ENCODE measurements at places on chromosomes 5 and 9. TPM values are rescaled to one million over a fixed set of nuclear protein-coding genes. Genes with fewer than 3 reads are reported as not detected.

DNA sequence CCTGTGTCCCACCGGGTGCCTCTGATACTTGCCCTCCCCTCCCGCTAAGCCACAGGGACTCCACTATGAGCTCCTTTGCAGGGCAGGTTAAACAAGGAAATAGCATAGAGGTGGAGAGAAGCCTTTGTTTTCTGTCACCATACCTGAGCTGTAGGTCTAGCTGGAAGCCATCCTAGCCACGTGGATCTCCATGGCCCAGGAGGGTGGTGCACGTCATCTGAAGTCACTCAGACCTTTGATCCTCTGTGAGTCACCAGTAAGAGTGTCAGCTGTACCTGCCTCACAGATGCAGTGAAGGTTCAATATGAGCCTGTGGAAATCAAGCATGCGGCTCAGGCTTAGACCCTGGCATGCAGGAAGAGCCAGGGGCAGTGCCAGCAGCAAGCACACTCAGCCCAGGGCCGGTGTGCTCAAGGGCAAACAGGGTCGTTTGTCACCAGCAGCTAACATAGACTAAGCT lies 55.1 kb downstream of the ASS1 start:
- DNase-seq = no peak

GRCh38 chr9:137969008-137969407 lies 91.4 kb downstream of the CACNA1B start:
- DNase-seq = no peak

DNA sequence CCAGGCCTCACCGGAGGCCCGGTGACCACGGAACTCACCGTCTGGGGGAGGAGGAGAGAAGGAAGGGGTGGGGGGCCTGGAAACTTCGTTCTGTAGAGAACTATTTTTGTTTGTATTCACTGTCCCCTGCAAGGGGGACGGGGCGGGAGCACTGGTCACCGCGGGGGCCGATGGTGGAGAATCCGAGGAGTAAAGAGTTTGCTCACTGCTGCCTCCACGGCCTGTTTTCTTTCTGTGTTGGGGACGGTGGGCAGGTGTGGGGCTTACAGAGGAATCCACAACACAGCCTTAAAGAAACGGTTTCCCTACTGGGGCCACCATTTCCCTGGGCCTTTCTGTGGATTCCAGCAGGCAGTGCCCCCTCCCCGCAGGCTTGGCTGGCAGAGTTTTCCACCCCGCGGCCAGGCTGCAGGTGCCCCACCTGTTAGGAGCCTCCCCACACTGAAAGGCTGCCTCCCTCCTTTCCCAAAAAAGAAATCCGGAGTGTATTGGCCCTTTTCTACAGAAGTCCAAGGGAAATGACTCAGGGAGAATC lies 80.8 kb downstream of the NTNG2 start:
- no peak for DNase-seq

DNA sequence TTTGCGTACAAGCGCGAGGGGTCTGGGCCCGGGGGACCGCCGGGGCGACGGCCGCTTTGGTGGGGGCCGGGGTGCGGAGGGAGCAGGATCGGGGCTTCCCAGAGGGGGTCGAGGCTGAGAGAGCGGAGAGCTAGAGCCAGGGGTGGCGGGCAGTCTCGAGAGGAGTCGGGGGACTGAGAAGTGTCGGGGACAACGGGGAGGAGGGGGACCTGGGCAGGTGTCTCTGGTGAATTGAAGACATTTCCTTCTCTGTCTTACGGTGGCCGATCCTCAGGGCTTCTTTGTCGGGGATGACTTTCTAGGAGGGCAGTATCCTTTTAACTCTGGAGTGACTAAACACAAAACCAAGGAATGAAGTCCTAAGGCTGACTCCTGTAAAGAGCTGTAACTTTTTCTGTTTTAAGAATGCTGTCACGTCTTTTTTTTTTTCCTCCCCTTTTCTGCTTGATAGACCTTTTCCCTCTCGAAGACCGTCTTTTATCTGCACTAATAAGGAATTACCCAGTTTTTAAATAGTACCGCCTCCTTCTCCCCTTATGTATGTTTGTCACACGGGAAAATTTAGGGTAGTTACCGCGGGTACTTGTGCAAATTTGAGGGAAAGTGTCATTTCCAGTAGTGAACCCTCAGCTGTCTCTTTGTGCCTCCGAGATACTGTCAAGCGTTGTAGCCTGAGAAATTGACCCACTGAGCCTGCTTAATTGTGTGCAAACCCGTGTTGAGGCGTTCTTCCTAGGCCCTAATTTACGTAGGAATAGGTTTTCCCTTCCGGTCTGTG lies 822 bp downstream of the DENND4C start:
- DNase-seq = no peak

CDC20B gene
- not detected for total RNA-seq

SMIM32 gene
- not detected for total RNA-seq

Data from left ventricle myocardium inferior (tissue), 1 donor.